Activated CD8-positive, alpha-beta T cell treated with anti-CD3 and anti-CD28 coated beads for 36 hours (primary cell): ENCODE measurements at places on chromosomes 11 and 22. TPM values are rescaled to one million over a fixed set of nuclear protein-coding genes. Genes with fewer than 3 reads are reported as not detected.

DNA sequence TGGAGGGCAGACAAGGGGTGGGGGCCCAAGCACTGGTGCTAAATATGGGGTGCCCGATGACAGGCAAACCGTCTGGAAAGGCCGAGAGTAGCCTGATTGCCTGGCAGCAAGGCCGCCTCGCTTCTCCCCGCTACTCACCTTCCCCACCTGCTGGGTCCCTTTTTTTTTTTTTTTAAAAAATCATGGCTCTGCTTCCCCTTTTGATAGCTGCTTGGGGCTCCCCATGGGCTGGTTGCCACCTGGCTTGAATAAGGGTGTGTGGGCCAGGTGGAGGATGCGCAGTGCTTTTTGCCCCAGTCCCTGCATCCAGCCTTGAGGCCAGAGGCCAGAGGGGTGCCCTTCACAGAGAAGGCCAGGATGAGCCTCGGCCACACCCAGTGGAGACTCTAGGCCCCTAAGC, 112.0 kb downstream of the ST3GAL4 start:
- H3K36me3 ChIP-seq = no peaks in the 10 kb centered on the region
- H3K27ac ChIP-seq = no peak overlapping the region
- H3K27me3 ChIP-seq = peaks cover 4% of the 10 kb centered on the region
- DNase-seq = no peak
- no peak overlapping the region for H3K4me3 ChIP-seq

DNA sequence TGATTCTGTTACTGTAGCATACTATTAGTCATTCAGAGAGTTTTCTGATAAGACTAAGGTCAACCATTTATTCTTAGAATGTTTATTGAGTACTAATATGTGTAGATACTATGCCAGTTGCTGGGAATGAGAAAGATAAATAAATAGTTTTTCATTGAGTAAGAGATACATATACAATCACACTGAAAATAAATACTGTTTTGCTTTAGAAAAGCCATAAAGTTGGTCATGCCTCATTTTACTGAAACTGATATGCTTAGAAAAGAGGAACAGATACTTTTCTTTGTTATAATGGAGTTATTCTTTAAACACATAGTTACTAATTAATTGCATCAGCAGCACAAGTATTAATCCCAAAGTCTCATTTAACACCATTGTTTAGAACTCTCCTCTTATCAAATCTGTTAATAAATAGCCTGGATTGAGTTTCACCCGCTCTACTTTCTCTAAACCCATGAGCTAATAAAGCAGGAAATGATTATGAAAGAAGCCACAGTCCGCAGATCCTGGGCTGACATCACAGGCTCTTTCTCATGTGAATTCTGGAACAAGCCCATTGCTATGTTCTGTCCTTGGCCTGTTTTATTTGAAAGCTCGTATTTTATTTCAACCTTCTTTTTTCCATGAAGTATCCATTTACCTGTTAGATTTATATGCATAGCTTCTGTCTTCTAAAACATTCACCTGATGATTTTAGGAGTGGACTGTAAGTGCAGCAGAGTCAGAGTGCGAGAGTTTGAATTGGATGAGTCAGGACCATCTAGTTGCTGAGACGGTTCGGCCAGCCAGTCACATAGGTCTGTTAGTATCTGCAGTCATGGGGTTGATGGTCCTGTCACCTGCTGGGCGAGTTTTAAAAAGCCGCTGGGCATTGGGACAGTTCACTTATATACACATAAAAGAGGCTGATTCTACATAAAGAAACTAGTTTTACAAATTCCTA, 35.5 kb downstream of the PIWIL4 start:
- no peak overlapping the region for H3K4me3 ChIP-seq
- H3K27ac ChIP-seq = no peak overlapping the region
- no peaks in the 10 kb centered on the region for H3K27me3 ChIP-seq
- no peaks in the 10 kb centered on the region for H3K36me3 ChIP-seq

CTSW gene
- total RNA-seq = 126 TPM

RBX1 gene
- 90.4 TPM for total RNA-seq

UEVLD gene
- 13.9 TPM for total RNA-seq

FAM83F gene
- 2.0 TPM for total RNA-seq
